ENCODE measurements at places on chromosomes 12 and 14.

- DNase-seq = no peak
These were observed 19.5 kb upstream of the CRACR2A start for GRCh38 chr12:3772380-3772779.

- DNase-seq = no peak
These were observed 31.9 kb downstream of the KNTC1 start for GRCh38 chr12:122558745-122559641.

- no peak for DNase-seq
These were observed 725 bp downstream of the CHPT1 start for GRCh38 chr12:101697930-101698799.

GRCh38 chr14:101552786-101553231, 8.5 kb upstream of the DIO3 start:
- no peak for DNase-seq

DNA sequence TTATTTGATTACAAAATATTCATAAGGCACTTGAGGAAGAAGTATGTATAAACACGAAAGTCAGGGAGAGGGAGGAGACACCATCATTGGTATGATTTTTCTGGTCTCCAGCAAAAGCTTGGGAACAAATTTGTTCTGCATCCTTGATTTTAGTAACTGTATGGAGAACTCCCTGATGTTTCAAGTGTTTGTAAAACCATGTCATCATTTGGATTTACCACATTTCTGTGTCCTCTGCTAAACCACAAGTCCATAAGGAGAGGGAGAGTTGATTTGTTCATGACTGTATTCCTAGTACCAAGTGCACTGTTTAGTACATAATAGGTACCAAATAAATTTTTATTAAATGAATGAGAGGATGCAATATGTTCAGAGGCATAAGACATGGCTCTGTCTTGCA, 181.1 kb downstream of the BTG1 start:
- no peak for DNase-seq
